Posterior vena cava (tissue), 2 donors: ENCODE measurements at places on chromosomes 7 and 10.
A peak's percentile ranks its signal among the peaks of the same experiment; 100 is the strongest.

- DNase-seq: no peak
These were observed 1.8 kb downstream of the COMMD3 start for GRCh38 chr10:22317771-22318565.

- no peak for DNase-seq
These were observed 27.8 kb downstream of the IL2RA start for GRCh38 chr10:6034371-6034770.

- peak; percentile 78 for DNase-seq
These were observed 97.0 kb downstream of the MICALL2 start for GRCh38 chr7:1362301-1362700.

- no peak for DNase-seq
These were observed 504 bp upstream of the TRRAP start for GRCh38 chr7:98877692-98878364.

- no peak for DNase-seq
These were observed 41.5 kb downstream of the SMURF1 start for GRCh38 chr7:99102361-99102760.

- DNase-seq: no peak
These were observed 36.4 kb downstream of the ANTXRL start for GRCh38 chr10:46323176-46323575.

GRCh38 chr7:130831817-130832481, 97.9 kb upstream of the KLF14 start:
- DNase-seq: no peak
